Fibroblast of gingiva (primary cell): ENCODE measurements at places on chromosomes 11 and 22.

GRCh38 chr22:45150139-45150538 is 13.6 kb upstream of the NUP50 start:
- DNase-seq = peak; percentile 43

GRCh38 chr22:20009018-20009491 is 7.6 kb downstream of the ARVCF start:
- no peak for DNase-seq

GRCh38 chr11:65411681-65412070 is 10.9 kb upstream of the NEAT1 start:
- no peak for DNase-seq

DNA sequence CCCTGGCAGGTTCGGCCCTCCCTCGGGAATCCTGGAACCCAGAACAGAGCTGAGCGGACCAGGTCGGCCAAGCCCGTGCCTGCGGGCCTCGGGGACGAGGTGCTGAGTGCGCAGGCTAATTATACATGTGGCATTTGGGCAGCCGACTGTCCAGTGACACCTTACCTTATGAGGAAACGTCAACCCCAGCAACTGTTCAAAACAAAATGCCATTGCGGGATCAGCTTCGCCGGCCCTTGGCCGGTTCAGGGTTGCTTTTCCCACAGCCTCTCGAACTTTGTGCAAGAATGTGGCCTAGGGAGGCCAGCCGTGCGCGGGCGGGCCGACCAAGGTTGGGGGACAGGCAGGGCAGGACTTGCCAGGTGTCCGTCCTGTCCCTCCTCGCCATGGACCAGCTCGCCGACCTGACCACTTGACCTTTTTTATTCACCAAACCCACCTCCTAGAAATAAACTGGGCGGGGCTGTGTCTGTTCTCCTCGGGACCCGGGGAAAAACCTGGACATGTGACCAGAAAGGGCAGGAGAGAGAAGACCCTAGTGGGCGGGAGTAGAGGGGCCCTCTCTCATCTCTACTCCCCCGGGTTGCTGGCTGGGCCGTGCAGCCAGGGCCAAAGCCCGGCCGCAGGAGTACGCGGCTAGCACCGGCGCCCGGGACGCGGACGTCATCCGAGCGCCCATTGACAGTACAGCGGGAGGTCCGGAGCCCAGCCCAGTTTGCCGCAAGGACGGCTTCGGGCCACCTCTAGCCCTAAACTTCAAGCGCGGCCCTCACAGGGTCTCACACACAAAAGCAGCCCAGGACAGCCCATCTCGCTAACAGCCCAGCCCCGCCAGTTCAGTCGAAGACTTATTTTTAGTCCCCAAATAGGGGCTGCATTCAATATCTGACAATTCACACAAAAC is 134.3 kb upstream of the C11orf58 start:
- DNase-seq = no peak

DNA sequence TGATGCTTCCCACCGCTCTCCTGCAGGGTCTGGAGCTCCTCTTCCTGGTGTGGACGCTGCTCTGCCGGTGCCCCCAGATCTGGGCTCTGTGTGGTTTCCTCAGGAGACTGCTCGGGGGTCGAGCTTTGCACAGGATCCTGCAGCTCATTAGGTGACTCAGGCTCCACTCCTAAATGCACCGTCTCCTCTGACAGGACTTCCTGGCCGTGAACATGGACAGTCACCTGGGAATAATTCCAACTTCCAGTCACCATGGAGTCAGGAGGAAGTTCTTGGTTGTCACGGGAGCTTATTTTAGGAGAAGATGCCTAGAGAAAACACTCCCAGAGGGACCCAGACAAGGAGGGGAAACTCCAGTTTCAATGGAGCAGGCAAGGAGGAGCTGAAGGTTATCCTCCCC is 11.9 kb downstream of the ZNF202 start:
- DNase-seq = no peak

GRCh38 chr11:72972496-72973128 is 158.4 kb downstream of the ATG16L2 start:
- DNase-seq = peak; percentile 65

DNA sequence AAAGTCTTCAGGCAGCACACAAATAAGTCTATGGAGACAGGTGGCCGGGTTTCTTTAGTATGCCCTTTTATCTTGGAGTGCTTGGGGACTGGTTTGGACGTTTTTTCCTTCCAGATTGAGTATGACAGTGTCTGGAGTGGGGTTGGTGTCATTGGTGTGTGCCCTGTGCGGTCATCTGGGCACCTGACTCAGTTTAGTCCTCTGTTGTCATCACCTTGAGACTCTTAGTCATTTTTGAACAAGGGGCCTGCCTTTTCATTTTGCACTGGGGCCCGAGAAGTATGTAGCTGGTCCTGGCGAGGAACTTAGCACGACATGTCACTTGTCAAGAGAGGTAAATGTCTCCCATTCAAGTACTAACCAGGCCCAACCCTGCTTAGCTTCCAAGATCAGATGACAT is 27.2 kb upstream of the MYO18B start:
- DNase-seq = no peak

GRCh38 chr11:68980776-68981065 is at the start of gene MRGPRD:
MRGPRD (minus strand) TSS chr11:68980986; CDS start chr11:68980986, 0 bp downstream.
- no peak for DNase-seq

GRCh38 chr11:48184452-48184851 is 32.2 kb upstream of the OR4B1 start:
- DNase-seq = no peak

GRCh38 chr22:50308597-50308935 is 1.1 kb upstream of the PLXNB2 start:
- DNase-seq = peak; percentile 49

DNA sequence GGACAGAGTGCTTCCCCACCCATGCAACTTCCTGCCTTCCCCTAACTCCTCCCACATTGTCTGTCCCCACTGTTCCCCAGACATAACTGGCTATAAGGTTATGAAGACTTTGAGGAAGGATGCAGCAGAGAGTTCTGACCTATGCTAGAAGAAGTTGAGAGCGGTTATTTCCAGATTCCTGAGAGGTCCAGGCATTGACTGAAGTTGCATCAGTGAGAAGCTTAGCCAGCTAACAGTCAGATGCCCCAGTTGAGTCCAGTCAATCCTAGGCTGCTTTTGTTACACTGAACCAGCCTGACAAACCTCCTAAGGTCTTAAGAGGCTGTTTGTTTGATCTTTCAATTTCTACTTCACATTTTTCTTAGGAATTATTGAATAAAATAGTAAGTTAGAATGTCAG is 937.9 kb upstream of the CCDC90B start:
- DNase-seq = no peak

DNA sequence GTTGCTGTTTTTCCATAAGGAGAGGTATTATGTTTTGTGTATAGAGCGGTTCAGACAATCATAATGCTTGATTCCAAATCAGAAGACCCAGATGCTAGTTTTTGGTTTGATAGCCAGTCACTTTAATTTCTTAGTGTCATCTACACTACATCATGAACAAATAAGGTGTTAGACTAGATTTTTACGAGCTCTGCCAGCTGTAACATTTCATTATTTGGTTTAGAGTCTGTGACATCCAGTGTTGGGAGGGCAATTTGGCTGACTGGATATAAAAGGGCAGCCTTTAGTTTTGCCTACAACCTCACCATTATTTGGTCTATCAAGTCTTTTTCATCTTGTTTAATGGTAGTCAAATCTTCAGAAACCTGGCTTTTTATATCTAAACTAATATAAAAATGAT is 30.2 kb upstream of the FBXO3 start:
- no peak for DNase-seq
